Posterior cingulate gyrus (tissue), 11 donors: ENCODE measurements at places on chromosomes 1 and 21.

GRCh38 chr1:51840743-51841461 is 37.6 kb downstream of the NRDC start:
- DNase-seq, result no peak

DNA sequence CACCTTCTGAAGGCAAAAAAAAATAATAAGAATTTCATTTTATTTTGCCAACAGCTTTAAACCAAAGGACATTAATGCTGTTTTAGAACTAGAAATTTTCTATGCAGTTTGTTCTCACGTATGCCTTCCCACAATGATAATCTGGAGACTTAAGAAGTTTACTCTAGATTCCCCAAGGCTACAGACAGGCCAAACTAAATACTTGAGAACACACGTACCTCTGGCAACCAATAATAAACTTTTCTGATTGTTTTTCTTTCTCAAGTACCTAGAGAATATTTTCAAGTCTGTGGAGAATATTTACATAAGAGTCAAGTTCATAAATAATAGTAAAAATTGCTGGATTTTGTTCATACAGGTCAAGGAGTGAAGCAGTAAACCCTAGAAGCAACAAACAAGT is 15.9 kb downstream of the CLDN8 start:
- DNase-seq, result no peak

GRCh38 chr21:32136546-32136945 is 142.3 kb downstream of the MIS18A start:
- no peak for DNase-seq

- no peak for DNase-seq
Measured at GRCh38 chr21:15051644-15052458, 12.9 kb downstream of the NRIP1 start.

GRCh38 chr21:45128613-45129188 is 54.3 kb downstream of the ADARB1 start:
- peak; percentile 74 for DNase-seq

DNA sequence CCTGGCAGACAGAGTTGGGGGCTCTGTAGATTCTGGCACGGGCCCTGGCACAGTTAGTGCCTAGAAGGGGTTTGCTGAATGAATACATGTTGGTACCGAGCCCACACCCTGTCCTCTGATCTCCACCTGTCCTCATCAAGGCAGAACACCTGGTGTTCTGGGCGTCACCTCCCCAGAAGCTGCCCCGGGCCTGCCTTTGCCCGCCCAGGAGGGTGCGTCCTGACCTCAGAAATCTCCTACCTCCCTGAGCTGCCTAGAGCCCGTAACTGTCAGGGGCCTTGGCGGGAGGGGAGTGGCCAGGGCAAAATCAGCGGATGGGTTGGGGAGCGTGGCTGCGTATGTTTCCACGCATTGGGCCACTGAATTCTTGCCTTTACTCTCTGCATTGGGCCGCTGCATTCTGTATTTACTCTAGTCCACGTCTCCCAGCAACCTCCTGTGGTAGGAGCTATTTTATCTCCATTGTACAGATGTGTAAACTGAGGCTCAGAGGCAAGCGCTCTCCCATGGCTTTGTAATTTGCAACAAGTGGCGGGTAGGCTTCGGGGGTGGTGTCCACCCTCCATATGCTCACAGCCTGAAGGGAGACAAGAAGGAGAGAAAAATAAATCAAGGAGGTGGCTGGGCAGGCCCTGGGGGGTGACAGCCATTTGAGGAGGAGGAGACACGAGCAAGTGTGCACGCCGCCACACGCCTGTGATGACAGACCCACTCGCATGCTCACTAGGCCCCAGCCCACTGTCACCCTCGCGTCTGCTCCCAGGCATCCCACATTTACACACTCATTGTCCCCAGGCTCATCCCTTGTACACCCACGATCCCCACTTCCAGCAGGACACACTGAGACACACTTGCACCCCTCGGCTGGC is 95.7 kb upstream of the WNT4 start:
- no peak for DNase-seq

- DNase-seq, result no peak
Measured at GRCh38 chr1:43199093-43199726, 27.1 kb downstream of the CFAP57 start.

DNA sequence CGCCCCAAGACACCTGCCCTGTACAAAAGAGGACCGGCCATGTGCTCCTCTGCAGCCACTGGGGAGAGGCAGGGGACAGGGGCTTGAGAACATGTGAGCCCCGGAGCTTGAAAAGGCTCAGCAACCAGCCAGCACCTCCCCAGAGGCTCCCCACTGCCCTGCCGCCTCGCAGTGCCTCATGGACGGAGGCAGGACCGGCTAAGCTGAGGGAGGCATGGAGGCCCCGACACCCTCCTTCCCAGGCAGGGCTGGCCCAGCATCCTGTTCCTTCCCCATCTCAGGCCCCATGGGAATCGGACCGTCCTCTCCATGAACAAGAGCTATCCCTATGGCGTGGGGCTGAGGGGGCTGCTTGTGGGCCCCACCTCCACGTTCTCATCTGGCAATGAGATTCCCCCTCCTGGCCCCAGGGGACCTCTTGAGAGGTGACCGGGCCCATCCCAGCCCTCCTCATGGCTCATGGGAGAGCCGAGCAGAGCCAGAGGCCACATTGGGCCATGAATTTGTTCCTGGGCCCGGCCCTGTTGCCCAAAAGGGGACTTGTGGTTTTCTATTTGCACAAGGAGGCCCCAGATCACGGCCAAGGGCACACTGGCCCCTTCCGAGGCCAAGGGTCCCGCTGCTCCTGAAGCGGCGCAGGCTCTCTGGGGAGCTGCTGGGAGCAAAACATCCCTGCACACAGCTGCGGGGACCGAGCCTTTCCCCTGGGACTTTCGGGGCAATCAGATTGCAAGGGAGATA is 65.2 kb upstream of the ARHGEF16 start:
- no peak for DNase-seq

DNA sequence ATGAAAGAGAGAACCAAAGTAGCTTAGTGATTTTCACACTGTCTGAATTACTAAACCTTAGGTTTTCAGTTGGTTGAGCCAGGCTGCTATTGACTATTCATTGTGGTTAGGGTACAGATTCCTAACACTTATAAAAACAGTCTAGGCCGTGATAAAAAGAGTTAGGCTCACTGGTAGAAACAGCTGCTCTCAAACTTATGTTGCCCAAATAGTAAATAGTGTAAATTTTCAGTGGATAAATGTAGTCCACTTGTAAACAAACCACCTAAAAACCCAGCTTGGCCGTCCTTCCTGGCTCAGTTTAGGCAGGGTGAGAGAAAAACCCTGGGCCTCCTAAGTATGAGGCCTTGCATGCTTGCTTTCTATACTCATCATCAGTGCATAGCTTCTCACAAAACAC is 34.9 kb downstream of the ARID1A start:
- DNase-seq, result no peak
